ENCODE measurements at places on chromosomes 12 and 14.
A peak's percentile ranks its signal among the peaks of the same experiment; 100 is the strongest.

- ATAC-seq: no peak
Measured at GRCh38 chr14:75589931-75590330, 11.5 kb downstream of the FLVCR2 start.

DNA sequence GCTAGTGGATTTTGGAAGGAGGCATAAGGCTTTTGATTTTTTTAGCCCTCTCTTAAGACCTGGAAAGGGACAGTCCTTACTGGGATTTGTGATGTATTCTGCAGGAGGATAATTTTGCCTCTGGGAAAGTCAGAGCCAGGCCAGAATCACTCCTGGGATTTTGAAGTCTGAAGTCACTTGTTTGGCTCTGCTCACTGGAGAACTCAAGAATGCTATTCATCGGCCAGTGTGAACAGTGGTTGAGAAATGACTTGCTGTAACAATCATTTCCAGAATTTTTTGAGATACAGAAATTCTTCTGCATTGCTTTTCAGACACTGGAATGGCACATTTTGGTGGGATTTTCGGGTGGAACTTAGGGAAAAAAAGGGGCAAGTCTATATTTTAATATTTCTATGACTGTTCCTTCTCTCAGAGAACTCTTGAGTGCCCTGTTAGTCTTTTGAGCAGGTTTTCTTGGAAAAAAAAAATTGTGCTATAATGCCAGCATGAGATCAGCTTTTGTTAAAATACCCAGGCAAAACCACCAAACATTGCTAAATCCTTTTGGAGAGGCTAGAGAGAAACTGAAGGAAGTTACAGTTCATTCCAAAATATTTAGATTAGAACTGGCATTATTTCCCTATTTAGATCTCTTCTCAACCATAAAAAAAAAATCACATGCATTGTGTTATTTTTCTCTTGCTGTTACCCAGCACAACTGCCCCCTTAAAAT, 26.1 kb upstream of the BHLHE41 start:
- ATAC-seq: peak; percentile 33

- no peak for ATAC-seq
Measured at GRCh38 chr14:95290021-95290420, 29.7 kb downstream of the CLMN start.

DNA sequence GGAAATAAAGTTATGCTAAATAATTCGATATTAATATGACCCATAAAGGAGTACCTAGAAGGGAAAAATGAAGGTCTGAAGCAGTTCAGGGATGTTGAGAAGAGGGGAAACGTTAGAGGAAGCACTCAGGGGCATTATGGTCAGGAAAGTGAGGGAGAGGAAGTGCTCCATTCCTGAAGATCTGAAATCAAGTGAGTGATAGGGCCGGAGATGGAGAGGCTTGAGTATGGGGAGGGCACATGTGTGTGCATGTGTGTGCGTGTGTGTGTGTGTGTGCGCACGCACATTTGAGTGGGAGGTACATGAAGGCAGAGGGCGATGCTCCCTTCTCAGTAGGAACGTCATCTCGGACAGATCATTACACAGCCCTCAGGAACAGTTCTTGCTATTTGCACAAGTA, 4.9 kb upstream of the DCD start:
- no peak for ATAC-seq

- no peak for ATAC-seq
Measured at GRCh38 chr12:110818511-110818910, 28.3 kb upstream of the CCDC63 start.

DNA sequence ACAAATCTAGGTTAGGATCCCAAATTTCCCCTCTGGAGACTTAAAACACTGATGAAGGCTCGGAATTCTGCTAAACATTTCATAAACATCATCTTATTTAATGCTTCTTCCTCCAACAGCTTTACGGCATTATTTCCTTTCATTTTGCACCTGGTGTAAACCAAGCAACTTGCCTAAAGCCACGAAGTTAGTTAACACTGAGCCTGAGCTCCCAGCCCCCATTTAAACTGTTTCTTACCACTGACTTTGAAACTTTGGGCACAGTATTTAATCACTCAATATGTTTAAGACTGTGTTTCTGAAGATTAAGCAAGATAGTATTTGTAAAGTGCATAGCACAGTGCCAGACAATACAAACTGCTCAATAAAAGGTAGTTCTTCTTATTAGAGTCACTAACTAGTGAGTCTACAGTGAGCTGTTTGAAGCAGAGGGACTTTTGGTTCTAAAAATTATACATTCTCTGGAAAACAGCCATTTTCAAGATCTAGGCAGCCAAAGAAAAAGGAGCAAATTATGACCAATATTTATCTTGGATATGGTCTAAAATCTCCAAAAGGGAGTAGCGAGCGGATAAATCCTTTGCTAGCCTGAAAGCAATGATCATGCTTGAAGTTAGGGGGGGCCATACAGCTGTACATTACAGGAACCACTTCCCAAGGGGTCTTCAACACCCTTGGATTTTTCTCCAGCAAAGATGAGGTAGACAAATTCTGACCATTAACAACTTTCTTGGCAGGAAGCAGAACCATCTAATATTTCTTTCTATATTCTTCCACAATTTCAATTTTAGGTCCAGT, 4.0 kb downstream of the EGLN3 start:
- no peak for ATAC-seq

- ATAC-seq: no peak
Measured at GRCh38 chr12:67558775-67559174, 89.8 kb upstream of the DYRK2 start.

GRCh38 chr14:37081218-37081617, 91.2 kb downstream of the SLC25A21 start:
- ATAC-seq: no peak

Measured in motor neuron (in vitro differentiated cells).